ENCODE measurements at places on chromosomes 3 and 15. TPM values are rescaled to one million over a fixed set of nuclear protein-coding genes. Genes with fewer than 3 reads are reported as not detected.

Gene ITPKA
- total RNA-seq: 1.4 TPM

Gene PCLAF
- not detected for total RNA-seq

DNA sequence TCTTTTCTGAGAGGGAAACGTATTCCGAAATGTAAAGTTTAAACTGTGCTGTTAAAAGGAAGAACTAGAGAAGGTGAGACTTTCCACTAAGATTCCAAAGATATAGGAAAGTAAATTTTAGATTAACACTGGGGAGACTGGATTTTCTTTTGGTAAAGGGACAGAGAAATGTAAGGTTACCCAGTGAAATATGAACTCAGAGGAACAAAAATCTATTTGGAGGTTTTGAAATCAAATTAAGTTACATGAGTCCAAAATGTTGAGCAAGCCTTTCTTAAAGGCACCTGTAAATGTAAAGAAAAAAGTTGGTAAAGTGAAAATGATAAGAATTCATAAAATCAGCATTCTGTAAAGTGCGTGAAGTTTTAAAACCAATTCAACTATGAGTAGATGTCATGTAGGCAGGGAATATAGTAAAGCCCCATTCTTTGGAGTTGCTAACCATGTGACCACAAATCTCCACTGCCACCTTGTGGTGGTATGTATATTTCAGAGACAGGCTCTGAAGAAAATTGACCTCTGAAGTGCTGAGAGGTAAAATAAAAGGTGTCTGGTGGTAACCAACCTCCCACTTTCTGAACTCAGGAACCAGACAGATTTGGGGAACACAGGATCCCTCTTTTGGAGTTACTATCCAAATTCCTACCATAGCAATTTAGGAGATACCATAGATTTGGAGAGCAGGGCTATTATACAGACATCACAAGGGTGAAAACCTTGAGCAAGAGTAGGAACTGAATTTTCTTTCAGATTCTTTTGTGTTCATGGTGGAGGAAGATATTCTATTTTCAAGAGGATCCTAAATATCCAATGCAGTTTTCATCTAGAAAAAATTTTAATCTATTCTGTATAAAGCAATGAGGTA is 215.3 kb downstream of the ROBO2 start:
- no peak for DNase-seq

DNA sequence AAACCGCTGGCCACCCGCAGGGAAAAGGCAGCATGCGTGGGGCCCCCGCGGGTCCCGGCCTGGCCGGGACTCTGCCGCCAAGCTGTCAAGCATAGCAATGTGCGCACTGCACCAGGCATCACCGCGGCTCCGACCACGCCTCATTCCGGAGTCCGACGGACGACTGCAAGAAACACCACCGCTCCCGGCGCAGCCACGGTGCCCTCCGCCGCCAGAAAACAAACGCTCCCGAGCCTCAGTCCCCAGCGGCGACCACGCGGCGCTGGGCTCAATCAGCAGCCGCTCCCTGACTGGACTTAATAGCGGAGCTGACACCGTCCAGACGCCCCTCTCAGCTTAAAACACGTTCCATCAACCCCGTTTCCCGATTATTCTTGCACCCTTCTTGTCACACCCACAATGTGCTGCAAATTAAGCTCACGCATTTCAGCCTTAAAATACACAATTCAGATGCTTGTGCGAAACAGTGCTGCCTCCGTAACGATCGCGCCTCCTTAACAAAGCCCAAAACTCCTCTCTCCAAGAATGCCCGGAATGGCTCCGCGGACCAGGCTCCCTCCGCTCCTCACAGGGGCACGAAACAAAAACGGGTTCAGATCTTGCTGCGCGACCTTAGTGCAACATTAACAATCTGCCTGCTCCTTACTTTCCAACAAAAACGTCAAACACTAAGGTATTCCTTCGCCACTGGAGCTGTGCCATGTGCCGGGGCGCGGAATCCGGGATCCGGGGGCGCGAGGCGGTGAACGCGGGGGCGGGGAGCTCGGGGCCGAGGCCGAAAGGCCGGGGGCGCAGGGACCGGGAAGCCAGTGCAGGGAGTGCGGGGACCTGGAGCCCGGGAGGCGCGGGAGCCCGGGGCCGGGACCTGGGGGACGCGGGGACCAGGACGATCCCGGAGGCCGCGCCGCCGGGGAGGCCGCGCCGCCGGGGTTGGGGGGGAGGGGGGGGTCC is 655 bp downstream of the CYFIP1 start:
- peak; percentile 72 for DNase-seq

- DNase-seq: no peak
These were observed 3.0 kb downstream of the TRPM1 start for GRCh38 chr15:31098491-31098917.

DNA sequence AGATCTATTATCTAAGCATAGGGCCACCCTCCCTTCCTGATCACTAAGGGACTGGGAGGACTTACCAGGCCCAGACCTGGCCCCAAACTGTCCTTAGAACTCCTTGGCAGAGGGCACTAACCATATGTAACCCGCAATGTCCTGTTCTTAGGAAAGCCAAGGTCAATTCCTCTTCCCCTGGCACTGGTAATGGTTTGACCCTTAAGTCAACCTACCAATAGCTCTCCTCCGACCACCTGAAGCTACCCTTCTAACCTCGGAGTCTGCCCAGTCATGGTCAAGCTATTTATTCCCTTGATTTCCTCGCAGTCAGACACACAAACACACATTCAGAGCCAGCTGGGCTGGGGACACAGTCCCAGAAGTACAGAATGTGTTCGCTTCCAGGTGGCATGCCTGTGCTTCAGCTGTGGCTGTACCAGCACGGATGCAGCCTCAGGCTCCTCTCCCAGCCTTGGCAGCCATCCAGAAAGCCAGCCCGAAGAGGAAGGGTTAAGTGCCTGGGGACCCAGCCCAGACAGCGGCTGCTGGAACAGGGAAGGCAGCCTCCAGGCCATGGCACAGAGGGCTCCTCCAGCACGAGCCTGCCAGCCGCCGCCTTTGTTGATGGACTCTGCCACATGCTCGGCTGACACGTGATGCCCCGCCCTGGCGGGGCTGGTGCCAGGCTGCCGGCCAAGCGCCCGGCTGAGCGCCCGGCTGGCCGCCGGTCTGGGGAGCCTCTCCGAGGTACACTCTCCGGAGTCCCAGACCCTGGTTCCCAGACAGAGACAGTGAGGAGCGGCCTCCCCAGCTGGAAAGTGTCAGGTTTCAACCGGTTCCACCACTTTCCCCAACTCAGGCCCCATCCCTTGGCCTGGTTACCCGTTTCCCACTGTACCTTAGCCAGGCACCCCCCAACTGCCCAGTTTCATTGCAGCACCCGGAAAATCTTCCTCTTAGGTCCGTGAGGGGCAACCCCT is 5.5 kb downstream of the BMF start:
- peak; percentile 96 for DNase-seq

GRCh38 chr3:128493570-128494366 is 767 bp upstream of the GATA2 start:
- peak; percentile 65 for DNase-seq

Measured in sigmoid colon (tissue), 7 donors.